ENCODE measurements at places on chromosomes 5 and 9. TPM values are rescaled to one million over a fixed set of nuclear protein-coding genes. Genes with fewer than 3 reads are reported as not detected.

The TMC1 gene
- total RNA-seq = 0.43 TPM

The THBS4 gene
- 4.7 TPM for total RNA-seq

The CNTLN gene
- 0.22 TPM for total RNA-seq

The DUSP1 gene
- 24.5 TPM for total RNA-seq
